ENCODE measurements at places on chromosomes 2 and 18.

GRCh38 chr2:179991344-179991743 is 15.8 kb downstream of the CWC22 start:
- DNase-seq, result no peak

- DNase-seq, result no peak
Observed at GRCh38 chr2:115904516-115904915, 1462.1 kb downstream of the DPP10 start.

DNA sequence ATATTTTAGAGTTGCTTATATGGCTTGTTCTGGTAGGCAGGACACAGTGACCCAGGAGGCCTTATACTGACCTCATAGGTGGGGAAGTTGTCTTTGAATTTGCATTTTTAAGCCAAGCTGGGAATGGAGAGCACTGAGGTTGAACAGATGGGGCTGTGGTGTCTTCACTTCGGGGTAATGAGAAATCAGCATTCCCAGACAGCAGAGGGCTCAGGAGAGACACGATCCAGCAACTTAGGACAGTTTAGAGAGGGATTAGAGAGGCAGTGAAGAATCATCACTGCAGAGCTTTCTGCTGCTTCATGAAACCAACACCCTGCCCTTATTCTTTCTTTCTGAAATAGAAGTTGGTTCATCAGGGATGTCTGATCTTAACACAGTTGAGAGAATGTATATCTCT is 202.4 kb downstream of the TDRD15 start:
- no peak for DNase-seq

DNA sequence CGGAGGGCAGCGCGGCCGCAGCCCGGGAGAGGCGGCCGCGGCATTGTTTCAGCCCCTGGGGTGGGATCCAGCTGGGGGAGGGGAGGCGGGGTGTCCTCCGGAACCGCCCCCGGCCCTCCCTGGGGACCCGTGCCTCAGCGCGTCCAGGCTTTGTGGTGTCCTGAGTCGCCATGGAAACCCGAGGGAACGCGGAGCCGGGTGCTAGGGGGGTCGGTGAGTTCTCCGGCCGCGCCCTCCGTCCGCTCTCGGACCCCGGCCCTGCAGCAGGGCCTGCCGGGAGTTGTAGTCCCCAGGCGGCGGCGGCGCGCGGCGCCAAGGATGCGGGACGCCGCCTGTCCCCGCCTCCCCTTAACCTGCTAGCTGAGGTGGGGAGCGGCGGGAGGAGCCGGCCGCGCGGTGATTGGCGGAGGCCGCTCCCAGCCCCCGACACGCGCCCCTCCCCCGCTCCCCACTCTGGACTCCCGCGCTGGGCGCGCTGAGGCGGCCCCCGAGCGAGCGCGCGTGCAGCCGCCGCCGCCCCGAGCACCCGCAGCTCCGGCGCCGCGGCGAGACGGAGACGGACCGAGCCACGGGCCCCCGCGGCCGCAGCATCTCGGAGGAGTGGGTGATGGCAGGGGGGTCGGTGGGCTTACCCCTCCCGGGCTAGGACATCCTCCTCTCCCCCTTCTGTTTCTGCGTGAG is at the start of gene DPYSL5:
DPYSL5 (plus strand) TSS at position 478 of the 681 bp plus-strand sequence. CDS start 50,368 bp downstream, outside the sequence.
- DNase-seq, result no peak

- DNase-seq, result no peak
Observed at GRCh38 chr2:217954971-217955740, 47.6 kb downstream of the TNS1 start.

GRCh38 chr18:35071819-35072247 is 30.6 kb downstream of the MAPRE2 start:
- DNase-seq, result no peak

- no peak for DNase-seq
Observed at GRCh38 chr2:16750175-16750924, 84.7 kb upstream of the CYRIA start.
